ENCODE measurements at places on chromosomes 11 and 22. TPM values are rescaled to one million over a fixed set of nuclear protein-coding genes. Genes with fewer than 3 reads are reported as not detected.

SUSD2 gene
- total RNA-seq = 46.2 TPM

CNIH2 gene
- total RNA-seq = 0.86 TPM

RANBP1 gene
- 76.2 TPM for total RNA-seq

ACRV1 gene
- total RNA-seq = not detected

LRRC74B gene
- not detected for total RNA-seq

GLYAT gene
- not detected for total RNA-seq

MFRP gene
- not detected for total RNA-seq

KCNQ1 gene
- total RNA-seq = not detected

CLDN25 gene
- total RNA-seq = not detected

PRSS23 gene
- total RNA-seq = 657 TPM

TRIM77 gene
- total RNA-seq = not detected

NDUFV1 gene
- 121 TPM for total RNA-seq

OR52E8 gene
- total RNA-seq = not detected

MUC2 gene
- total RNA-seq = not detected

RAG1 gene
- total RNA-seq = 0.65 TPM

BET1L gene
- total RNA-seq = 44.1 TPM

OR8B2 gene
- total RNA-seq = not detected

OR51E2 gene
- not detected for total RNA-seq

TMEM191B gene
- total RNA-seq = 0.91 TPM

PTH gene
- total RNA-seq = not detected

KCNJ1 gene
- total RNA-seq = not detected

IL18 gene
- 0.23 TPM for total RNA-seq

MPZL3 gene
- 0.59 TPM for total RNA-seq

SLCO2B1 gene
- 0.03 TPM for total RNA-seq

ADM2 gene
- 3.5 TPM for total RNA-seq

TRPM5 gene
- total RNA-seq = not detected

FAM180B gene
- not detected for total RNA-seq

PATE2 gene
- total RNA-seq = 0.20 TPM

C1QTNF4 gene
- 0.17 TPM for total RNA-seq

WT1 gene
- not detected for total RNA-seq

RBMXL2 gene
- not detected for total RNA-seq

CADM1 gene
- total RNA-seq = 5.5 TPM

KIRREL3 gene
- 4.6 TPM for total RNA-seq

NTM gene
- total RNA-seq = 64.2 TPM

KBTBD4 gene
- 21.8 TPM for total RNA-seq

CCDC87 gene
- total RNA-seq = 0.56 TPM

TSSK2 gene
- total RNA-seq = not detected

RFPL1 gene
- not detected for total RNA-seq

SERGEF gene
- total RNA-seq = 22.0 TPM

PSMD13 gene
- 90.0 TPM for total RNA-seq

RAPSN gene
- total RNA-seq = 0.40 TPM

HORMAD2 gene
- not detected for total RNA-seq

OR52H1 gene
- 0.91 TPM for total RNA-seq

ZNF70 gene
- 7.8 TPM for total RNA-seq

NCR3LG1 gene
- 8.4 TPM for total RNA-seq

RAB39A gene
- not detected for total RNA-seq

TCN2 gene
- total RNA-seq = 7.4 TPM

PVALB gene
- total RNA-seq = not detected

VSIG2 gene
- total RNA-seq = not detected

ADAMTS15 gene
- total RNA-seq = 94.9 TPM

AAMDC gene
- total RNA-seq = 32.2 TPM

JHY gene
- total RNA-seq = 1.8 TPM

ADSL gene
- total RNA-seq = 74.1 TPM

HIRA gene
- total RNA-seq = 26.7 TPM
